ENCODE measurements at places on chromosomes 3 and 15. TPM values are rescaled to one million over a fixed set of nuclear protein-coding genes. Genes with fewer than 3 reads are reported as not detected.

DNA sequence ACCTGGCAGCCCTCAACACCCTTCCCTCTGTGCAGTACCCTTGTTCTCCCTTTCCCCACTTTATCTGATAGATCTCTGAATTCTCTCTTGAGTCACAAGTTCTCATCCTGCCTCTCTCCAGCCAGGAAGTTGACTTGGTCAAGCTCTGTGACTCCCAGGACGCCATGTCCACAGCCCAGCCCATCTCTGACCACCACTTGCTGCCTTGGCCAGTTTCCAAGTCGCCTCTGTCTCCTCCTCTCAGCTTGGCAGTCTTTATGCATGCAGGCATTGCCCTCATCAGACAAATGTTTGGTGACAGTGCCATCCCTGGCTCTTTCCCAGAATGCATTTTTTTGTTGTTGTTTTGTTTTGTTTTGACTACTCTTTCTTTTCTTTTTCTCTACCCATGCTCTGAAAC is 25.7 kb downstream of the ZNF35 start:
- DNase-seq = no peak

DNA sequence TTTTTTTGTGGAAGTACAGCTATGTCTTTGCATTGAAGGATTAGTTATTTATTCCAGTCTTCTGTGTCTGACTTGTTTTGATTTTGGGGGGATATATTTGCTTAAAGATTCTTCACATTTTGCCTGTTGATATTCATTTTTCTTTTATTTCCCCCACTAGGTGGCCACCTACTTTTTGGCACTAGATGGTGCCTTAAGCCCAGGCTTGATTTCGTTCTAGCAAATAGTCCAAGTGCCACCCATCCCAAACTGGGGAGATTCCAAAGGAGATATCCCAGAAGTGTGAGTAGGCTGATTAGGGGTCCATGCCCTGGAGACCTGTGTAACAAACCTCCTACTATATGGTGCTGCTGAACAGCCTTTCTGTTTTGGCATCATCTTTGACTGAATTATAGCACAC is 80.0 kb upstream of the SPATA16 start:
- DNase-seq = no peak

DNA sequence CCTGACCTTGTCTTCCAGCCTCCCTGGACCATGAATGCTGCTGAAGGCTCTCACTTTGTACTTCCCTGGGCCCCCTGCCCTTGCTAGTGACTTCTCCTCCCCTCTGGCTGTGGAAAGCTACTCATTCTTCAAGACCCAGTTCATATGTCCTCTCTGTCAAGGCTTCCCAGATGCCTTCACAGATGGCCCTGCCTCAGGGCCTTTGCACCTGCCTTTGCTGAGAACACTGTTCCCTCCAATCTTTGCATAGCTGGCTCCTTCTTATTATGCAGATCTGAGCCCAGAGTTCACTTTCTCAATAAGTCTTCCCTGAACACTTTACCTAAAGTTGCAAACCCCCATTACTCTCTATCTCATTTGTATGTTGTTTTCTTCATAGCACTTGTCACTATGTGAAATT is 97.1 kb upstream of the CTDSPL start:
- DNase-seq = no peak

GRCh38 chr3:182971637-182972036 is 8.7 kb downstream of the DCUN1D1 start:
- no peak for DNase-seq

DNA sequence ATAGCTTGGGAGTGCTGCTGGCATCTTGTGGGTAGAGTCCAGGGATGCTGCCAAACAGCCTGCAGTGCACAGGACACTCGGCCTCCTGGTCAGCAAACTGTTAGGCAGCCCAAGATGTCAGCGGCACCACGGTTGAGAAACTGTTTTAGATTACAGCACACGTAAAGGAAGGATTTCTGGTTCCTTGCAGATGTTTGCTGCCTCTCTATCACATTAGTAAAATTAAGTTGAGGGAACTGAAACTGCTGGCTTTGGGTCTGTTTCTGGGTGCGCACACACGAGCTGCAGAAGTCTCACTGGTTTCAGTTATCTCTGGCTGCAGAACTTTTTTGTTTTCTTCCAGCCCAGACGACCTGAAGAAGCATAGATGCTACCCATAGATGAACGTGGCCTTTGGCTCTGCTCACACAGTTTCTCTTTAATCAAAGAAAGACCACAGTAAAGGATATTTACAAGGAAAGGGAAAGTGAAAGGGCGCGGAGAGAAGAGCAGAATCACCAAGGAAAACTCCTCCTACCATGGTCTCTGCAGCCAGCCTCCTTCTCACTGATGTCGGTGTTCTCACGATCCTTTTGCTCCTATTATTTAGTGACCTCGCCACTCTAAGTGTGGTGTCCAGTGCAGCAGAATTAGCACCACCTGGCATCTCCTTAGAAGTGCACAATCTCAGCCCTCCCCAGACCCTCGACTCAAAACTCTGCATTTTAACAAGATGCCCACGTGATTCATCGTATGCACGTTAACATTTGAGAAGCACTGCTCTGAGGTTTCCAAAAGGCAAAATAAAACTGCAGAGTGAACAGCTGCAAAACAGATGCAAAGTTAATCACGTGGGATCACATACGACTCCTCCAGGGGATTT is 50.6 kb upstream of the AKAP13 start:
- DNase-seq = peak; percentile 88

DNA sequence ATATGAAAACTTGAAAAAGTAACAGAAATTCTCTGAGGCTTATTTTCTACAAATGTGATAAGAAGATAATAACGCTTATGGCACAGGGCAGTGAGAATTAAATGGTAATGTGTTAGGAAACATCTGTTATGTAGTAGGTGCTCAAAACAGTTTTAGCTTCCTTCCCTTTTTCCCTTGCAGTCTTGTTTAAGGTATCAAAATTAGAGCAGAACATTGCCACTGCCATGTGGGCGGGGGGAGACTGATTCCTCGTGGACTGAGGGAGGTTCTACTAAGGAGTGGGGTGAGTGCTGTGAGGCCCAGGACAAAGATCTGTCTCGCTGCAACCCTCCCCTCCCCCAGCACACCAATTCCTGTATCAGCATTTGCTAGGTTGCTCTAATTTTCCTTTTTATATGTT is 702.4 kb downstream of the TUSC7 start:
- DNase-seq = no peak

DNA sequence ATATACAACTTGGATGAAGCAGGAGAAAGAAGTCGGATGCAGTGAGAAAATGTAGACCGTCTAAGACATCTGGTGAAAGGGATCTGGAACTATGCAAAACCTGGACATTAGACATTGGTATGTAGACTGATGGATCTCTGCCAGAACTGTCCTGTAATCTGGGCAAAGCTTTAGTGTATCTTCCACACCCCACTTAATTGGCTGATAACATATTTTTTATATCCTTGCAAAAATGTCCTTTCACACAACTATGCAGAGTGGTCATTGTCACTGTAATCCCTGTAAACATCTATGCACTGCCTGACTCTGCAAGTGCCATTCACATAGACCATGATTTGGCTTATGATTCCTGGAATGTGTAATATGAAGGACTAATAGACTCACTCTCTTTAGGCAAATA is 163.1 kb downstream of the TUSC7 start:
- no peak for DNase-seq

- no peak for DNase-seq
Observed at GRCh38 chr15:93985176-93985575, 246.2 kb upstream of the MCTP2 start.

- peak; percentile 33 for DNase-seq
Observed at GRCh38 chr3:134709561-134710312, 58.9 kb upstream of the KY start.

DNA sequence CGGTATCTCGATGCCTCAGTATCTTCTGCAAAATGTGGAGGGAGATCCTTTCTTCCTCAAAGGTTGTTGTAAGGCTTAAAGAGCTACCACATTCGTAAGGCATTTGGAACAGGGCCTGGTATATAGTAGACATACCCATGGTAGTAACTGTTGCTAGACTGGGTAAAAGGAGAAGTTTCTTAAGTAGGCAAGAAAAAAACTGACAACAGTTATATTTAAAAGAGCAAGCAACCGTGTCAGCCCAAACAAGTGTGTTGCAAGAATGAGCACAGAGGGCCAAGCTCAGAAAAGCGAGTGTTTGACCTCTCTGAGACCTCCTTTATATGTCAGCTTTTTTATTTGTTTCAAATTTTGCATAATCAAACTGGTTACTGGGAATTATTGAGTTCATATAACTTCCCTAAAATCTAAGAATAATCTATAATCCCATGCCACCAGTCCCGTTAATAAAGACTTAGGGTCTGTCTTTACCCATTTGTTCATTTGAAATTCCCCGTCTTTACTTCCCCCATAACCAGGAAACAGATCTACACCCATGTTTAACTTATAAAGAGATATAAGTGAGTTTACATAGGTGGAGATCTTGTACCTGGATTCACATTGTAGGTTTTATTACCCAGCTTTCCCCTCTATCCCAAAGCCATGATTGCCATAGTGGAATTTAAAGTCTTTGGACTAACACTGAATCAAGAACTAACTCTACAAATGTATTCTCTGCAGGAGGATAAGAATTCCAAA is 7.3 kb downstream of the B3GNT5 start:
- DNase-seq = no peak

- DNase-seq = no peak
Observed at GRCh38 chr3:114872588-114872987, 274.5 kb downstream of the ZBTB20 start.

GRCh38 chr3:17505856-17506255 is 236.6 kb downstream of the TBC1D5 start:
- peak; percentile 3 for DNase-seq

Gene TTC21A
- total RNA-seq = 1.2 TPM

Gene ATP13A4
- not detected for total RNA-seq

Gene TAGLN3
- 0.39 TPM for total RNA-seq

Gene THAP10
- total RNA-seq = 8.4 TPM

Gene PRR20G
- not detected for total RNA-seq

Gene KCNH8
- total RNA-seq = not detected

Gene MGLL
- 42.0 TPM for total RNA-seq
